Cardiac ventricle fibroblast (primary cell): ENCODE measurements at places on chromosomes 3 and 15. TPM values are rescaled to one million over a fixed set of nuclear protein-coding genes. Genes with fewer than 3 reads are reported as not detected.

SLC15A2 gene
- 0.06 and 0.54 TPM in 2 replicates for total RNA-seq

IL17RE gene
- total RNA-seq = 1.6 and 1.9 TPM in 2 replicates

TRPC1 gene
- 12.5 and 14.2 TPM in 2 replicates for total RNA-seq

UQCC5 gene
- 5.8 and 8.5 TPM in 2 replicates for total RNA-seq

FYTTD1 gene
- total RNA-seq = 38.3 and 38.7 TPM in 2 replicates
